ENCODE measurements at places on chromosomes 7 and 10.

- DNase-seq, result no peak
These were observed 280.9 kb downstream of the LRMDA start for GRCh38 chr10:75712242-75712880.

- no peak for DNase-seq
These were observed 78.0 kb downstream of the WDR37 start for GRCh38 chr10:1134156-1134555.

- no peak for DNase-seq
These were observed 49.2 kb downstream of the GALNT11 start for GRCh38 chr7:152074673-152075072.

- DNase-seq, result no peak
These were observed 115.7 kb downstream of the MTPAP start for GRCh38 chr10:30233186-30233959.

- no peak for DNase-seq
These were observed 239.0 kb downstream of the PHTF2 start for GRCh38 chr7:78037603-78038002.

GRCh38 chr10:38103756-38104155 is 9.6 kb downstream of the ZNF37A start:
- no peak for DNase-seq

GRCh38 chr7:79506481-79506880 is 53.0 kb upstream of the MAGI2 start:
- peak; percentile 19 for DNase-seq

DNA sequence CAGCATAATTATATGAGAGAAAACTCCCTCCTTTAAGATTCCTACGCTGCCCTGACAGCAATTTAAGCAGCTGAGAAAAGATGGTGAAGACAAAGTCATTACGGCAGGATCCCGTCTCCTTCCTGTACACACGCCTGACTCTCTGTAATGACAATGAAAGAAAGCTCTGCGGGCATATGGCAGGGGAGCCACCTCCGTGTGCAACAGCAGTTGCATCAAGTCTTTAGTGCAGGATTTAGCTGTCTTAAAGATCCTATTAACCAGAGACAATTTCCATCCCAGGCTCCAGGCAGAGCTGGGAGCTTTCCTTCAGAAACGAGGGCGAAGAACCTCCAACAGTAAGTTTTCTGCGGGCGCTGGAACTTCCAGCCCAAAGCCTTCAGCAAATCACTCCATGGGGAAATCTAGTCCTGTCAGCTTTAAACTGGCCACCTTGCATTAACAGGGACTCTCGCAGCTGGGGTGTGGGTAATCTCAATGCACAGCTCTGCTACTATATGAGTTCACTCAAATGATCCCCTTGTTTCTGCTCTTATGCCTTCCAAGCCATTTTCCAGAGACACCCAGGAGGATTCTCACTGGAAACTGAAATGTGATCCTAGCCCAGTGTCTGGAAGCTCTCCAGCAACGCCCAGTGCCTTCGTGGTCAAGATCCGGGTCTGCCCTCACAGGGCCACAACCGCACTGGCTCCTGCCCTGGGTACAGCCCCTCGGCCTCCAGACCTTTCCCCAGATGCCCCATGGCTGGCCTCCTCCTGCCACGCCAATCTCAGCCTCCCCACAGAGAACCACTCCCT is 74.9 kb downstream of the CTBP2 start:
- peak; percentile 49 for DNase-seq

- peak; percentile 54 for DNase-seq
These were observed 1.5 kb upstream of the NRP1 start for GRCh38 chr10:33335801-33336581.

GRCh38 chr10:47021850-47022249 is 110.6 kb downstream of the PTPN20 start:
- DNase-seq, result peak; percentile 3

All from hepatic stellate cell (primary cell).